ENCODE measurements at places on chromosomes 11 and 22.

DNA sequence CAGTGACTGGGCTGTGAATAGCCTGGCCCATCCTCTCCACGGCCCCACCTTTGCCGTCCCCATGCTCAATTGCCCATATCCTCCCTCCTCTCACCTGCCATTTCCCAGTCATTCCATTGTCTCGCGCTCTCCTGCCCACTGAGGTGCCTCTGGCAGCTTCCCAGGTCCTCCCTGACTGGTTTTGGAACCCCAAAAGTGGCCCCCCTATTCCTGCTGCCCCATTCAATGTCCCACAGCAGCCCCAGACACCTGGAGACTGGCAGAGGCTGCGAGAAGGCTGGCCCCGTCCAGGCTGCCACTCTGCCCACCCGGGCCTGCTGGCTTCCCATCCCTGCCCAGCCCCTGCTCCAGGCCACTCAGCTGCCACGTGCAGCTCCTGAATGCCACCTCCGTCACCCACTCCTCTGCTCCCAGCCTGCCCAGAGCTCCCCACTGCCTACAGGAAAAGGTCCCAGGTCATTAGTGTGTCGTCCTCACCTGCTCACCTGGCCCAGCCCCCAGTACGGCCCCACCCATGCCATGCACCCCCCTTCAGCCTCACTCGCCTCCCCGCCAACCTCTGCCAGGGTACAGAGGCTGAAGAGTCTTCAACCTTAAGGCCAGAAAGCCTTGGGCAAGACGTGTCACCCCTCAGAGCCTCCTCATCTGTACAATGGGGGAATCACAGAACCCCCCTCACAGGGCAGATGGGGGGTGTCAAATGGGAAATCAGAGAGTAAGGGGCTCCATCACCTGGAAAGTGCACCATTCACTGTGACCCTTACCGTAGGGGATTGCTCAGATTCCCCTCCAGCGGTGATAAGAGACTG lies 37.5 kb downstream of the KCNJ4 start:
- DNase-seq, result no peak

- no peak for DNase-seq
Observed at GRCh38 chr22:35991168-35991567, 37.5 kb downstream of the RBFOX2 start.

GRCh38 chr22:40325315-40325714 lies 21.0 kb upstream of the ADSL start:
- peak; percentile 49 for DNase-seq

DNA sequence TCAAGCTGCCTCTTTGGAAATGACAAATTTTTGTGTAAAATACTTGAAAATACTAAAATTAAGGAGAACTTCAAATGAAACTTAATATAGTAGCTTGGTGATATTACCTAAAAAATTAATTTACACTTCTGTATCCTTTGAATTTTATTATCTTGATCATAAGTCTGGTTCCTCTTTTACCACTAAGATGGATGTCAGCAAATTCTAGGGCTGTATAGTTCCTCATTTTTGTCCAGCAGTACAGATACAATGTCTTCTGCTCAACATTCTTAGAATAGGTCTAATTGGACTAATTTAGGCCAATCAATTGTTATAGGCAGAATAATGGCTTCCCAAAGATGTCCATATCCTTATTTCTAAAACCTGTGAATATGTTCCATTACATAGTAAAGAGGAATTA lies 1298.0 kb upstream of the RAG2 start:
- no peak for DNase-seq

GRCh38 chr11:95337175-95337957 lies 106.4 kb upstream of the SESN3 start:
- DNase-seq, result no peak

- DNase-seq, result no peak
Observed at GRCh38 chr11:83317757-83318690, 31.9 kb upstream of the CCDC90B start.

DNA sequence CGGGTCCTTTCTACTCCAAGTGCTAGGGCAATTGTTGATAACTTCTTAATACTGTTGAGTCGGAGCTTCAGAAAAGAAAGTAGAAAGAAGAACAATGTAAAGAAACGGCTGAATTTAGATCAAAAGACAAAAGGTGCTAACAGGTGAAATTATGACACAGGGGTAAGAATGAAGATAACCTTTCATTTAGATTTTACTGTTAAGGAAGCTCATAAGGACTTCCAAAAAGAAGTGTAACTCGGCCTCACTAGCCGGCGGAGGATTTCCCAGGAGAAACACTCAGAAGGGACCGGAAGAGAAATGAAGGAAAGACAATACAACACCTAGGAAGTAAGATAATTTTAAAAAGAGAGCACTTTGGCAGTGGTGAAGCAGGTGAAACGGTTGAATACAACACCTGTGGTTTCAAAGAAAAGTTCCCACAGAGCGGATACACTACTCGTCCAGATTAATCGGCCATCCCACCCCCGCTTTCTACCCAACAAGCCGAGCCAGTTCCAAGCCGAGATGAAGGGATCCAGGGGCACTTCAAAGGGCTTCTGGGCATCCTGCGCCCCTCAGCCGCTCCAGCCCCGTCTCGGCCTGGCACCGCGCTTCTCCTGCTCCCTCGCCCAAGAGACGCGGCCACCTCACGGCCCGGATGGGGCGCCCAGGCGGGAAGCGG lies 737 bp downstream of the PPP2R1B start:
- no peak for DNase-seq

DNA sequence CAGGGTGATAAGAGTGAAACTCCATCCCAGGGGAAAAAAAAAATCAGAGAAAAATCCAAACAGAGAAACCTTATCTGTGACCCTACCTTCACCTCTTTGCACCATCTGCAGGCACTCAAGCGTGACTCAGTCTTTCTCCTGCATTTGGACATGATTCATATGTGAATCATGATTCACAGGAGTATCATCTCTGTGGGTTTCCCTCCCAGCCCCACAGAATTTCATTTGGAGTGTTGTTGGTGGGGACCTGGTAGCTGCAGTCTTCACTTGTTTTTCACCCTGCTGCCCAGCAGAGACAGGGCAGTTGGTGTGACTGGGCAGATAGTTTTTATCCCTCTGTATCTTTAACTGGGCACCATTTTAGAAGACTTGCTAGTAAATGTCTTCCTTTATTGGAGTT lies 75.7 kb downstream of the DEPDC5 start:
- peak; percentile 33 for DNase-seq

DNA sequence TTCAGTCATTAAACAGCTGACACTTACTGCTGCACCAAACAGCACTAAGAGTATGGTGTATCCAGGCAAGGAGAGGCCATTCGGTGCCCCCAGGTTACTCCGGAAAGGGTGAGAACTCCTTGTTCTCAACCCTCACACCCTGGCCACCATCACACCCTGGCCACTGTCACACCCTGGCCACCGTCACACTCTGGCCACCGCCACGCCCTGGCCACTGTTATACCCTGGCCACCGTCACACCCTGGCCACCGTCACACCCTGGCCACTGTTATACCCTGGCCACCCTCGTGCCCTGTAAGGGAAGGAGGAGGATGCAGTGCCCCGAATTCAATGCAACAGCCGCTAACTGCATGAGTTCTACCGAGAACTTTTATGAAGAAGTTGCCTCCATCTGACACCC lies 644.4 kb downstream of the TBC1D22A start:
- DNase-seq, result no peak

DNA sequence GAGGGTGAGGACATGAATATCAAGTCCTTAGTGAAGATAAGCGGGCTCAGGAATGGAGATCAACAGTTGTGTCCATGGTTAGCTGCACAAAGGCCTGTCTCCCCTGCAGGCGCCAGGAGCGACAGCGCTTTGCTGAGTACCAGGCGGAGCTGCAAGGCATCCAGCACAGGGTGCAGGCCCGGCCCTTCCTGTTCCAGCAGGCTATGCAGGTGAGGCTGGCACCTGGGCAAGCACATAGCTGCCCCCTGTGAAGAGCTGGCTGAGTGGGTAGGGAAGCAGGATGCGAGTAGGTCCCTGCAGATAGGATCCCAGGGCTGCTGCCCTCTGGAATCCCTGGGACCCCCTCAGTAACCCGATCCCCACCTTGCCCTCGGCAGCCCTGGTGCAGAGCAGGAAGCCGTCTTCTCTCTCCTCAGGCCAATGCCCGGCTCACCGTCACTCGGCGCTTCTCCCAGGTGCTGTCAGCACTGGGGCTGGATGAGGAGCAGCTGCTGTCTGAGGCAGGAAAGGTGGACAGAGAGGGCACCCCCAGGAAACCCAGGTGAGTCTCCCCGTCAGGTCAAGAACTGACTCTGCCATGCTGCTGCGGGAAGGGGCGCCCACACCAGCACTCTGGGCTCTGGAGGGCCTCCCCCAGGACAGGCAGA lies 2.6 kb upstream of the SART1 start:
- no peak for DNase-seq

- DNase-seq, result no peak
Observed at GRCh38 chr22:40694411-40694810, 15.1 kb downstream of the MCHR1 start.

GRCh38 chr11:111299101-111300026 lies 1.0 kb downstream of the POU2AF3 start:
- no peak for DNase-seq

DNA sequence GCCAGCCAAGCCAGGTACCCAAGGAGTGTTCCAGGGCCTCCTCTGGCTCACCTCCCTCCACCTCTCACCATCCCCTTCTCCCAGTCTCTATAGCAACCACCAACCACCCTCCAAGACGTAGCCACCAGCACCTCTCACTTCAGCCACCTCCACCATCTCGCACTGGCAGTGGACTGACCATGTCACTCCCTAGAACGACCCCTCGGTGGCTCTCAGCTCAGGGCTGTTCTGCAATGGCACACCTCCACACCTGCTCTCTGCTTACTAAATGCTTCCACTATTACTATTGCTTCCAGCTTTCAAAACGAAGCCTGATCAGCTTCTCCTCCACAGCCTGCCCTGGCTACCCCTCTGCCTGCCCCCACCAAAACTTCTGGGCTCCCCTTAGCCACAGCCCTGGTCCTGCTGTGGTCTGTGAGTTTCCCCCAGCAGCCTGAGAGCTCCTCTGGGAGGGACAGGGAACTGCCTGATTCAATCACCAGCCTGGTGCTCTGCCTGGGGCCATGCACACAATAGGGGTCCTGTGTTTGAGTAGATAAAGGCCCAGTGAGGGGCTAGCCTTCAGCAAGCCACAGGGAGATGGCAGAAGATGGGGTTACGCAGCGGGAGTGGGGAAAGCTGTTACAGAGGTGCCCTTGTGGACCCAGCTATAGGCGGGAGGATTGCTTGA lies 17.5 kb upstream of the CBX7 start:
- DNase-seq, result no peak

DNA sequence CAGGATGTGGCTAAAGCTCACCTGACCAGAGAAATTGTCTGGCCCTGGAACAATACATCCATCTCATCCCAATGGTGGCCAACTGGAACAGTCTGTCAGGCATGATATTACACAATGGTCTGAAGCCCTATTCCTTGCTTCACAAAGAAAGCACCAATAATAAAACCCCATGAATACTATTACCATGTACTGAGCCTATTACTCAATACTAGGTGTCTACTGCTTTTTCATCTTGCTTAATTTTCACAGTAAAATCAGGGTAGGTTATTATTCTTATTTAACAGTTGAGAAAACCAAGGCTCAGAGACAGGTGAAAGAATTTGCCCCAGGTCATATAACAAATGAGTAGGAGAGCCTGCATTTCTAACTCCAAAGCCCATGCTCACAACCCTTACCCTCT lies 68.9 kb upstream of the CAPRIN1 start:
- no peak for DNase-seq

- no peak for DNase-seq
Observed at GRCh38 chr11:32584921-32585320, 1.3 kb downstream of the EIF3M start.

DNA sequence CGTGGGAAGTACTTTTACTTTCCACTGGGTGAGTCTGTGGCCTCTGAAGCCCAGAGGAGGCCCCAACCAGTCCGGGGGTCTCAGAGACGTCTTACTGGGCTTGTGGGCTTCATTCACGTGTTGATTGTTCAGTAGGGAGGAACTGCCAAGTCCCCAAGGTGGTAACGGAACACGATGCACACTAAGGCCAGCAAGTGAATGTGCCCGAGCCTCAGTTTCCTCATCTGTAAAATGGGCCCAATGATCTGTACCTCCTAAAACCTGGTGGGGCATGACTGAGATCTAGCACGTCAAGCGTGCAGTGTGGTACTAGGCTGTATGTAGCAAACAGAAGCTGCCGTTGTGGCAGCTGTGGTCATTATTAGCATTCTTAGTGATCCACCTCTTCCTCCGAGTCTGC lies 499.1 kb downstream of the MN1 start:
- no peak for DNase-seq

DNA sequence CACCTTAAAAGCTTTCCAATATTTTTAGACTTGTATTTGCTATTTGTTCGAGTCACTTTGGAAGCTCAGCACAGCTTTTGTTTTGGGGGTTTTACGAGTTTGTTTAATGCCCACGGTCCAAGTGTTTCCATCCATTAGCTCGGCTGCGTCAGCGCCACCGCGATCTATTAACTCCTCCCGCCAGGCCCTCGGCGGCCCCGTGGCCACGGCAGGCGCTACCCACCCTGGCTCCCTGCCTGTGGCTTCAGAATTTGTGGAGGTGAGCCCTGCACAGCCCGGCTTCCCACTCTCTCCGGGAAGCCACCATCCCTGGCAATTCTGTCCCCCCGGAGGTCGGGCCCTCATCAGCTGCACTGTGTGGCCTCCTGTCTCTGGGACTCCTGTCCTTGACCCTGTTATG lies 648.5 kb downstream of the BRD1 start:
- DNase-seq, result no peak

GRCh38 chr11:22859756-22860155 lies 518 bp downstream of the CCDC179 start:
- no peak for DNase-seq

DNA sequence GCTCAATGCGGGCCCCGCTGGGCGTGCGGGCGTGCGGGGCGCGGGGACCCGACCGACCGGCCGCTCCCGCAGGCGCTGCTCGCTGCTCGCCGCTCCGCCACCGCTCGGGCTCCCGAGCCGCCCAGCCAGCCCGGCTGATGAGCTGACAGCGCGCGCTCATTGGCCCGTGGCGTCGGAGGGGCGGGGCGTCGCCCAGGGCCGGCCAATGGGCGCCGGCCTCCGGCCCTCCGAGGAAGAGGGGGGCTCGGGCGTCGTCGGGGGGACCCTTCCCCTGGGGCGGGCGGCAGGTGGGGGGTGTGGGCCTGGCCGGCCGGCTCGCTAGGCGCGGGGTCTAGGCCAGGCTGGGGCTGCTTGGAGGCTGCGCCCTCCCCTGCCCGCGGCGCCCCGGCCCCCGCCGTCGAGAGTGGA lies at the start of gene SCUBE1:
TSS of gene SCUBE1 (minus strand) at position 111 of the 408 bp plus-strand sequence. CDS start 111 bp downstream, outside the sequence.
- peak; percentile 31 for DNase-seq

- DNase-seq, result no peak
Observed at GRCh38 chr11:95589893-95590612, 199.5 kb downstream of the FAM76B start.

- no peak for DNase-seq
Observed at GRCh38 chr11:93350835-93351234, 20.3 kb downstream of the DEUP1 start.
